ENCODE measurements at places on chromosomes 7 and 10. TPM values are rescaled to one million over a fixed set of nuclear protein-coding genes. Genes with fewer than 3 reads are reported as not detected.

EMX2 gene
- total RNA-seq = not detected

DNA sequence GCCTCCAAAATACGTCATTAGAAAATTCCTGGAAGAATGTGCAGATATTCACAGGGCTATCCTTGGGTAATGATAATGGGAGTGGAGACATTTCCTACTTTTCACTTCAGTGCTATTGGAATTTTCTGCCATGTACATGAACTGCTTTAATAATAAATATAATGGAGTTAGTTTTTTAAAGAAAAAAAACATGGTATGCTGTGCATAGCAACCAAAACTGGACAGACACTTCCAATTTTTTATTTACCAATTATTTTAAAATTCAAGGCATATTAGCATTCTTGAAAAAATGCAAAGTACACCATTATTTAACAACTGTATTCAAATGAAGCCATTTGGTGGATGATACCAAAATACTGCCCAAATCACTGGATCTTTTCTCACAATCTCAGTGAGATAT lies 3.3 kb downstream of the XRCC2 start:
- no peak for DNase-seq

DNA sequence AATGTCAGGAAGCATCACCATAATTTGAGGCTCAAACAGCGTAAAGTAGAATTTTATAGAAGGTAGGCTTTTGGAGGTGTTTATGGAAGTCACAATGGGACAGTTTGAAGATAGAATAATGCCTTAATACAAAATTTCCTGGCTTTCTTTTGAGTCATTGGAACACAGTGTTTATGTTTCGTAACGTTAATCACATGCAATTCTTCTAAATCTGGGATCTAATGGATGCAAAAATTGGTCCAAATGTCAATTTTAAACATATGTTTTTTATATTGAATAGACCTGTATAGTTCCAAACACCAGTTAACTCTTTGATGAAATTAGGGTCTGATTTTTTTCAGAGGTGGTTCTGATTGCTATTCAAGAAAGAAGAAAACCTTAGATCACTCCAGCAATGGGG lies 86.5 kb upstream of the HPS1 start:
- no peak for DNase-seq

GRCh38 chr7:110129159-110129558 lies 961.8 kb upstream of the LRRN3 start:
- no peak for DNase-seq

- DNase-seq = no peak
Measured at GRCh38 chr7:66720561-66720960, 20.0 kb upstream of the RABGEF1 start.

HOXA2 gene
- total RNA-seq = 3.4 TPM

- DNase-seq = peak; percentile 19
Measured at GRCh38 chr7:81956520-81956919, 186.7 kb upstream of the HGF start.

DNA sequence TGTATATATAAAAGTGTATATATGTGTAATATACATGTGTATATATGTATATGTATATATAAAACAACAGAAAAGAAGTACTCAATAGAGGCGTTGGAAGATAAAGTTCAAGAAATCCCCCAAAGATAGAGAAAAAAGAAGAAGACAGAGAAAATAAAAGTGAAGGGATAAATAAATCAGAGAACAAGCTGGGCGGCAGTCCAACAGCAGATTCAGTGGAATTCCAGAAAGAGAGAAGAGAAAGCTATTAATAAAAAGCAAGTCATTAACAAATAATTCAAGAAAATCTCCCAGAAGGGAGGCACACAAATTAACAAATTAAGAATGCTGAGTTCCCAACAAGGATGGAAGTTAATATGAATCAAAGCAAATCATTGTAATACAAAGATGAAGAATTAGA lies 59.3 kb upstream of the RNF148 start:
- DNase-seq = peak; percentile 44

GRCh38 chr10:18571076-18571475 lies 80.3 kb downstream of the NSUN6 start:
- DNase-seq = no peak

GRCh38 chr7:151251328-151251688 lies 2.8 kb upstream of the SMARCD3 start:
- DNase-seq = no peak

DNA sequence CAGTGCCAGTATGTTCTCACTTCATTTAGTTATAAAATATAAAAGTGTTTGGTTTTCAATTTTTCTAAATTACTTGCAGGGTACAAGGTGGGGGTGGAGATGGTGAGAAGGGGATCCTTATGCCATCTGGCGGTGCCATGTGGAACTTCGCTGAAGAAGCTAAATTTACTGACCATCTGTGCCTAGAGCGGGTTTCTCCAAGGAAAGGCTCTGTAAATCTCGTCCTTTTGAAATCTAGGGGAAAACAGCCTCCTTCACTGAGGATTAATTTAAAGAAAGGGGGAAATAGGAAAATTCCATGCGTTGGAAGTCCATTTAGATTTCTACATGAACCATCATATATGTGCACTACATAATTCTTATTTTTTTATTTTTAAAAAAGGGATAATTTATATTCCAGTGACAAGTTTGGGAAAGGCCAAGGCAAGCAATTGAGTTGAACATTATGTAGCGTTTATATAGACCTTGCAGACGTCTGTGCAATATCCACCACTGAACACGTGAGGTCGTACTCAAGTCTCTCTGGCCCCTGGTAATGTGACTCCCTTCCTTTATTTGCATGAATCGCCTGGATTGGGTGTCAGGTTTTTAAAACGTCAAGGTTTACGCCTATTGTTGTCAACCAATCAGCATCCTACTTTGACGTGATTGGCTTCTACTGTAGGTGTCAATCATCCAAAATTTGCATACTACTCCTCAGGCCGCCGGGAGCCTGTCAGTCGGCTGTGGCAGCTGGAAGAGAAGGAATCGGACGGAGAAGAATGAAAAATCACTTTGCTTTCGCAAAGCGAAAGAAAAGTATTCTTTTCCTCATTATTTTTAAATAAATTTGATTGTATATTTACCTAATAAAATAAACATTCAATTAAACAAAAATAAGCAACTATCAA lies 297.1 kb upstream of the NFE2L3 start:
- peak; percentile 99 for DNase-seq

- DNase-seq = peak; percentile 31
Measured at GRCh38 chr10:119139464-119140067, 25.9 kb downstream of the SFXN4 start.

DNA sequence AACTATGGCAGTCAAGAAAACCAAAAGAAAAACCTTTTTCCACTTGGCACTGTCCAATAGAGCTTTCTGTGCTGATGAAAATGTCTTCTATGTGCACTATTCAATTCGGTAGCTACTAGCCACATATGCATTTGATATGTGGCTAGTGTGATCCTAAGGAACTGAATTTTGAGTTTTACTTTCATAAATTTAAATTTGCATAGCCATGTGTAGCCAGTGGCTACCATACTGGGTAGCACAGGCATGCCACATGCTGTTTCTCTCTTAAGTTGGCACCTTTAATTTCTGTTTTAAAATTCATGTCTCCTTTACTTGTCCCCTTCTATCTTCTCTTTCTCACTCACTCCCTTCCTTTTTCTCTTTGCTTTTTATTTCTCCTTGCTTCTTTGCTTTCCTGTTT lies 455.7 kb downstream of the AUTS2 start:
- no peak for DNase-seq

- DNase-seq = peak; percentile 64
Measured at GRCh38 chr10:76558996-76559891, 1078.4 kb downstream of the KCNMA1 start.

GRCh38 chr7:7909376-7909775 lies 59.2 kb upstream of the GLCCI1 start:
- DNase-seq = peak; percentile 76

GRCh38 chr7:8387551-8388256 lies 45.7 kb upstream of the NXPH1 start:
- DNase-seq = no peak

CHST3 gene
- total RNA-seq = 13.7 TPM

DNA sequence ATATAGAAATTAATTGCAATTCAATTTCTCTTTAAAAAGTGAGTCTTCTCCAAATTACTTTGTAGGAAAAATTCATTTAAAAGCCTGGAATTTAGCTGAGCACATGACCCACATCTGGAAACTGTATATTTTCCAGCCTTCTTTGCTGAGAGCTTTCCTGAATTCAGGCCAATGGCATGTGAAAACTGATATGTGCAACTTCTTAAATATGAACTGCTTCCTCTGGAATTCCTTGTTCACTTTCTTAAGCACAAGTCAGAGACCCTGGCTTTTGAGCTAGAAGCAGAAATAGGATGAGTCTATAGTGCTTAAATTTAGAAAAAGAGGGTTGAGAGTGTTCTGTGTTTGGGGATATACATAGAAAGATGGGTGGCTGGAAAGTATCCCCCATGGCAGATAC lies 365.1 kb upstream of the MTPN start:
- DNase-seq = no peak

FLNC gene
- 13.3 TPM for total RNA-seq

DNA sequence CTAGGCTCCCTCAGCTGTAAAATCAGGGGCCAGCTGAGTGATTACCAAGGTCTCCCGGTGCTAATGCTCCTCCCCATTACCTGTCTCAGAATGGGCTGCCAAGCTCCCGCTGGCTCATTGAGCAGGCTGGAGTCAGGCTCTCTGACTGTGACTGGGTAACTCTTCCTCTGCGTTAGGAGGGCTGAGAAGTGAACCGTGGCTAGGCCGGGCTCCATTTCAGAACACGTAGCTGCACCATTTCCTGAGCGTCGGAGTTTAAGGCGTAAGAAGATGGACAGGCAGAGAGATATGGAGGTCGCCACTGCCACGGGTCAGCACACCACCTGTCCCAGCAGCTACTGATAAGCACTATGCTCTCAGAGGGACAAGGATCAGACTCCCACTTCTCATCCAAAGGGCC lies 250.3 kb downstream of the TCERG1L start:
- no peak for DNase-seq

DNA sequence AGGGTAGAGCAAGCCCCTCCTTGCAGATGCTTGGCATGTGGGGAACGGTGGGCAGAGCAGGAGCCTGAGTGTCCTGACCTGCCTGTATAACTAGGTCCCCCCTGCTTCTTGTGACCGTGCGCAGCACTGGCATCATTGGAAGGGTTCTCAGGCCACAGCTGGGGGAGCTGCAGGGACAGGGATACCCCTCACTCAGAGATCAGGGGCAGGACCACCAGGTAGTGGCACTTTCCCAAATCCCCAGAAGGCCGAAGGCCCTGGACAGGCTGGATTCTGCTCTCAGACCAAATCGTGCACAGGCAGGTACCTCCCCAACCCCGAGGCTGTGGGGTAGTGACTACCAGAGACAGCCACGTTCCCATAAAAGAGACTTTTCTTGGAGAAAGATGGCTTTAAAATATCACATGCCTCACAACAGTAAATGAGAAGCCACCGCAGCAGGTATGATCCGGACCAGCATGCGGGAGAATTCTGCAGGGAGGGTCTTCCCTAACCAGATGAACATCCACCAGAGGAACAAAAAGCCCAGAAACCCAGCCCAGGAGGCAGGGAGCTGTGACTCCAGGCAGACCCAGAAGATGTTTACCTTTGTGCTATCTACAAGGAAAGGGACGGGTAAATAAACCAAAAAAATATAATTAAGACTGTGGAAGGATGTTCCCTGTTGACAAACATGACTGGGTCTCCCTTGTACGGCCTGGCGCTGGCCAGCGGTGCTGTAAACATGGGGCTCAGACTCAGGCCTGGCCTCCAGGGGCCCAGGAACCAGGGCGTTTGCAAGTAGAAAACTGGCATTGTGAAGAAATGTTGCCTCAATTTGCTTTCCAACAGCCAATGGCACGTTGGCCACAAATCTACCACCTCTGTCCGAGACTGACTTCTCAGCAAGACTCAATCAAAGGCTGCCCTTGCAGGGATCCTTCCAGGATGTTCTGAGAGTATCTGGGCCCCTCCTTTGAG lies 180.0 kb downstream of the TNS3 start:
- DNase-seq = no peak

- no peak for DNase-seq
Measured at GRCh38 chr7:274266-274665, 15.7 kb upstream of the FOXL3 start.

GRCh38 chr7:121744319-121744718 lies 128.6 kb upstream of the PTPRZ1 start:
- DNase-seq = no peak

GRCh38 chr7:41117431-41117830 lies 585.5 kb downstream of the INHBA start:
- DNase-seq = no peak

DNA sequence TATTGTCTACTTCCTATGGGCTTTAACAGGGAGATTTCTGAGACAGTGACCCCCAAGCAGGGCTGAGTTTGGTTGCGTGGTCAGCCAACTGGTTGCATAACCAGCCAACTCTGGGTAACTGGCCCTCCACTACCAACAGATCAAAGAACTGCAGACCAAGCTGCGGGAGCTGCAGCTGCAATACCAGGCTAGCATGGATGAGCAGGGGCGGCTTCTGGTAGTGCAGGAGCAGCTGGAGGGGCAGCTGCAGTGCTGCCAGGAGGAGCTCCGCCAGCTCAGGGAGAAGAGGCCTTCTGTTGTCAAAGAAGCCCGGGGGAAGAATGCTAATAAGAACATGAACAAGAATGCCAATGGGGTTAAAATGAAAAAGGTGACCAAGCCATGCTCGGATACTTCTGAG lies 15.7 kb upstream of the FLNC start:
- DNase-seq = no peak

IMPDH1 gene
- total RNA-seq = 86.6 TPM

SLC37A3 gene
- total RNA-seq = 53.4 TPM

- DNase-seq = peak; percentile 58
Measured at GRCh38 chr7:27145914-27146412, 1.6 kb downstream of the HOXA6 start.

DNA sequence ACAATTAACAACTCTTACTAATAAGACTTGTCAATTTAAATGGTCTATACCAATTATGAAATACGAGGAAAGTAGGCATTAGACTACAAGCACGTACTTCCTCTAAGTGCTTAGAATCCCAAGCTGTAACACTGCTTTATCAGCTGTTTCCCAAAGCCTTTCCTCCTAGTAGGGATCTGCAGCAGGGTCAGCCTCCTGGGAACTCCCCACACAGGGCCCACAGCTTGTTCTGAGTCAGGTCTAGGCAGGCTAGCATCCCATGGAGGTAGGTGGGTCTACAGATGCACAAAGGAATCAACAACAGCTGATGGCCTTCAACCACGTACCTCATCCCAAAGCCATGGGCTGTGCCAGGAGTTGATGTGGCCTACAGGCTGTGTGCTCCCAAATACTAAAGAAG lies 14.7 kb downstream of the MMS19 start:
- no peak for DNase-seq

FRG2B gene
- not detected for total RNA-seq

All from lung (tissue), 17 donors.